Calu3 (cell line): ENCODE measurements at places on chromosomes 4 and X.

- DNase-seq: no peak
These were observed 14.5 kb downstream of the DOCK11 start for GRCh38 chrX:118510111-118510510.

- no peak for DNase-seq
These were observed 113.4 kb downstream of the ZNF827 start for GRCh38 chr4:145825255-145825654.

- DNase-seq: no peak
These were observed 693 bp downstream of the ATP10D start for GRCh38 chr4:47485768-47486167.

GRCh38 chrX:56800801-56801200 is 71.8 kb downstream of the NBDY start:
- no peak for DNase-seq

DNA sequence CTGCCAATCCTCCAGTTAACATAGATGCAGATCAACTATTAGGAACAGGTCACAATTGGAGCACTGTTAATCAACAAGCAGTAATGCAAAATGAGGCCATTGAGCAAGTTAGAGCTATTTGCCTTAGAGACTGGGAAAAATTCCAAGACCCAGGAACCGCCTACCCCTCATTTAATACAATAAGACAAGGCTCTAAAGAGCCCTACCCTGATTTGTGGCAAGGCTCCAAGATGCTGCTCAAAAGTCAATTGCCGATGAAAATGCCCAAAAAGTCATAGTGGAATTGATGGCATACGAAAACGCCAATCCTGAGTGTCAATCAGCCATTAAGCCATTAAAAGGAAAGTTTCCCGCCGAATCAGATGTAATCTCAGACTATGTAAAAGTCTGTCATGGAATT is 20.5 kb upstream of the TRIM61 start:
- no peak for DNase-seq

GRCh38 chrX:131827935-131828334 is 195.2 kb upstream of the STK26 start:
- DNase-seq: peak; percentile 44

GRCh38 chr4:163343604-163344146 is at the start of gene NPY5R:
Gene NPY5R (plus strand): TSS chr4:163343892. CDS start chr4:163350274, 6,382 bp downstream.
- DNase-seq: peak; percentile 14

- no peak for DNase-seq
These were observed 42.4 kb upstream of the GATB start for GRCh38 chr4:151803246-151803645.

DNA sequence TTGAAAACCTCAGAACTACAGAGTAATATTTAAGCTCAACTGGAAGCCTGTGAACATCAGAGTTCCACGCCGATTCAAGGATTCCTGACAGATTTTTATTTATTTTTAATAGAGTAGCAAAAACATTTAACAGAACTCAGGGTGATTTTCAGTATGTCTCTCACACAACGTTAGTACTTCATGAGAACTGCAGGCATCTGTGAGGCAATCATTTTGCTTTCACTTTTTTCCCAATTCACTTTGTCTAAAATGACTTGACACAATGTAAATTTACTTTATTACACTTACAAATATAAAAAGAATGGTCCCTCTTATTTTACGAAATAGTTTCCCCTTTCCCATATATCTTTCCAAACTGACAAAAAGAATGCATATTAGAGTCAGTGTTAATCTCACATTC is 869.5 kb upstream of the EPHA5 start:
- no peak for DNase-seq

DNA sequence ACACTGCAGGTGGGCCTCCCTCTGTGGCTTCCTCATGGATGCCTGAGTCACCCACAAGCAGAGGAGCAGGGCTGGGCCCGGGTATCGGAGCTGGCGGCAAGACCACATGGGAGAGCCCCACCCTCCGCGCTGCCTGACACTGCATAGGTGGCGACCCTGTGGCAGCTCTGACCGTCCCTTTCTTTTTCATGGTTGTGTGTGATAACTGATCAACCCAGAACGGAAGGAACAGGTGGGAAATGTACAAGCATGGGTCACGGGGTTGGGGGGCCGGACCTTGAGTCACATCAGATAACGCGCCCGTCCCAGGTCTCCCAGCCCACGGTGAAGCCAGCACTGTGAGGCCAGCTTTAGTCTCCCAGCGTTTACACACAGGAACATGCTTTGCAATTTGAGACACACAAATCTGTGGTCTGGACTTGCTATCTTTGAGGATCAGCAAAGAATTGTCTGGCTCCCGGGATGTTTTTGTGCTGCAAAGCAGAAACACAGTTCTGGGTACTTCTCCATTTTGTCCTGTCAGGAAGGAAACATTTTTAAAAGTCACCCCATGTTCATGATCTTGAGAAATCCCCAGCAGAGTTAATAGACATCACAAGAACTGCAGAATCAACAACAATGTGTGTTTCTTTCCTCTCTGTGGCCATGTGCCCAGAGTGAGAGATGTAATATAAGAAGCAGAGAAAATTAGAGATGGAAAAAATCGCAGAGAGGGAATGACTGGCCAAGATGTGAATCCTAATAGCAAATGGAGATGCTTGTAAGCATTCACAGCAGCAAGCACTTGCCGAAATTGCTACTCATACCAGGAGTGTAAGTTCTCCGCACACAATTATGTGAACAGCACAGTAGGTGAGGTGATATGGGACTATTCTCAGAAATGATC is 70.1 kb upstream of the CBR4 start:
- peak; percentile 76 for DNase-seq
